8988T (cell line): ENCODE measurements at places on chromosomes 11 and 22.
A peak's percentile ranks its signal among the peaks of the same experiment; 100 is the strongest.

GRCh38 chr11:93370260-93370659 is 39.7 kb downstream of the DEUP1 start:
- peak; percentile 9 for DNase-seq

DNA sequence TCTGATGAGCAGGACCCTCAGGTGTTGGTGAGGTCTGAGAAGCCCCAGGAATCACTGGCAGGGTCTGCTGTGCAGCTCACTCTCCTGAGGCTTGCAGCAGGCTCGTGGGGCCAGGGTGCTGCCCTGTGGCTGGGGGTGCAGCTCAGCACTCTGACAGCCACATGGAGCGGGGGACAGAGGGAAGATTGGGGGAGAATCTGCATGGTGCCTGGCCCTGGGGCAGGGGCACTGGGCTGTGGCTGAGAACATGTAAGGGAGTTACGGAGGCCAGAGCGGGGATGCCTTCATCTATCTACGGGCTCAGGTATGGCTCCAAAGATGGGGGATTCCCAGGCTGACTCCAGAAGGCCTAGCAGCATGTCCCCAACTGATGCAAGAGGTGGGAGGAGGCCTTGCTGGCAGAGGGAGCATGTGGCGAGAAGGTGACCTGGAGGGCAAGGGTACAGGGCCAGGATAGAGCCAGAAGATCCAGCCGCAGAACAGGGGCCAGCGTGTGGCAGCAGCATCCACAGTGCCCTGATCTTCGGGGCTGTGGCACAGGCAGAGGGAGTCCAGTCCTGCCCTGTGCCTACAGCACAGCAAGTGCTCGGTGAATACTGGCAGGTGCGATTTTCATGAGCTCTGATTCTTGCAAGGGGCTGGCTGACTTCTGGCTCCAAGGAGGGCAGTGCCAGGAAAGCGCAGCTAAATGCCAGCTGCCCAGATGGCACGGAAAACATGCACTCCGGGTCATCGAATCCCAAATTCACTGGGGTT is 184.7 kb downstream of the CTTN start:
- no peak for DNase-seq

DNA sequence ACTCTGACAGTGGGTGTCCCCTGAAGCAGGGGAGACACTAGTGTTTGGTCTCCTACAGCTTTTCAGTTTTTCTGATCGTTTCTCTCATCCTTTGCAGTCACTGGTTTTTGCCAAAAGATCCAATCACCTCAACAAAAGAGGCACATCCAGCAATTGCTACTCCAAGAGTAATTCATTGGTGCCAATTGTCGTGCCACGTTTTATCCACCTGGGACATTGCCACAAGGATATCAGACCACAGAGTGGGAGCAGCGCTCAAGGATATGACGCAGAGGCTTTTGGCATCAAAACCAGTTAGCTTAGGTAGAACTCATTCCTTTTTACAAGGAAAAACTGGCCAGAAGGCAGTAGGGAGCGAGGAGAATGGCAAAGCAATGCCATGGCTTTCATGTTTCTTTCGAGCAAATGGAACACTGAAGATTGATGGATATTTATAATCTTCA is 40.9 kb upstream of the BLID start:
- no peak for DNase-seq

DNA sequence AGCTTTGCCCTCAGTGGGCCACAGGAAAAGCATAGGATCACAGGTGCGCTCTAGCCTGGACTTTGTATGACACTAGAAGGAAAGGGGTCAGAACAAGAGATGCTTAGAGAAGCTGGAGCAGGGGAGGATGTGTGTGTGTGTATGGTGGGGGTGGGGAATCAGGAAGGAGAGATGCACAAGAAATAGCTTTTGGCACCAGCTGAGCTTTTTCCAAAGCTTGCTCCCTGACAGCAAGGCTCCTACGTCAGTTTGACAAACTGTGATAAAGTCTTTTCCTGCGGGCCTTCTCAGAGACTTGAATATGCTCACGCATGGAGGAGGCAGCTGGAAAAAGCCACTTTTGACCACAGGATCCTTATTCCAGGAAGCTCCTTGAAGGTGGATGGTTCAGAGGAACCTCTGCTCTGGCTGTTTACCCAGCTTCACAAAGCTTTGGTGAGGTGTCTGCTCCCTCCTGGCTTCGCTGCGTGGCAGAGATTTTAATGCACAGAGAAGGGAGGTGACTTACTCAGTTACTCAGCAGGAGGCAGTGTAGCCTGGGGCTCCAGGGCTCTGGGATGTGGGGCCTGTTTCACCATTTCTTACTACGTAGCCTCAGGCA is 3.9 kb downstream of the CDC42EP1 start:
- no peak for DNase-seq

DNA sequence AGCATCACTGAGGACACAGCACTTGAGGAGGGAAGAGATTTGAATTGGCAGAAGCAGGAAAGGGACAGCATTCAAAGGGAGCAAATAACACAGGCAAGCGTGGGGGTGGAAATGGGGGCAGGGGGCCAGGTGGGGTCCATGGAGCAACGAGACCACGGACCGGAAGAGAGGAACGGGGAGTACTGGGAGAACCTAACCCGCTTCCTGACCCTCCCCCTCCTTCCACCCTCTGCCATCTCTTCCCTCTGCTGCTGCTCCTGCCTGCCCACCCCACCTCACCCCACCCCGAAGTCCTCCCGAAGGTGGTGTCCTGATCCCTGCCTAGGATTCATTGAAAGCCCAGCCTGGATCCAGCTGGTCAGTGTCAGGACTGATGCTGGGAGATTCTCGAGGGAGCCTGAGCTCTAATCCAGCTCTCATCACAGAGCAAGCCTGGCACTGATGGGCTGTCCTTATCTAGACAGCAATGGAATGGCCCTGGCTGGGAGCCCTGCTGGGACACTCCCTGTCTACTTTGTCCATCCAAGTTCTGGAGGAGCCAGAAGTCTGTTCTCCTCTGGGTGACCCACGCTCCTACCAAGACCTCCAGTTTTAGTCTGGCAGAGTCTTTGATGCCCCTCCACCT is 105.0 kb downstream of the TRIM29 start:
- DNase-seq = no peak

DNA sequence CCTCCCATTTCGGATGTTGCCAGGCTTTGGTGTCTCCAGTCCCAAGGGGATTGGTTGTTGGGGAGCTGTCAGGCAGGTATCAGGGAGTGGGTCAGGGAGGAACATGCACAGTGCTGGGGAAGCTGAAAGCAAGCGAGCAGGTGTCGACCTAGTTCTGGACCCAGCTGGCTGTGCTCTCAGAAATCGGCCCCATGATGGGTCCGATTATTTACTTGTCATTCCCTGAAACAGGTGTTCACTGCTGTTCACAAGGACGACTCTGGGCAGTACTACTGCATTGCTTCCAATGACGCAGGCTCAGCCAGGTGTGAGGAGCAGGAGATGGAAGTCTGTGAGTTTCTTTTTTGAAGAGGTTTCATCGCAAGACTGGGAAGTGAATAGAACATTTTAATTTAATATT is 76.8 kb downstream of the JAM3 start:
- no peak for DNase-seq

DNA sequence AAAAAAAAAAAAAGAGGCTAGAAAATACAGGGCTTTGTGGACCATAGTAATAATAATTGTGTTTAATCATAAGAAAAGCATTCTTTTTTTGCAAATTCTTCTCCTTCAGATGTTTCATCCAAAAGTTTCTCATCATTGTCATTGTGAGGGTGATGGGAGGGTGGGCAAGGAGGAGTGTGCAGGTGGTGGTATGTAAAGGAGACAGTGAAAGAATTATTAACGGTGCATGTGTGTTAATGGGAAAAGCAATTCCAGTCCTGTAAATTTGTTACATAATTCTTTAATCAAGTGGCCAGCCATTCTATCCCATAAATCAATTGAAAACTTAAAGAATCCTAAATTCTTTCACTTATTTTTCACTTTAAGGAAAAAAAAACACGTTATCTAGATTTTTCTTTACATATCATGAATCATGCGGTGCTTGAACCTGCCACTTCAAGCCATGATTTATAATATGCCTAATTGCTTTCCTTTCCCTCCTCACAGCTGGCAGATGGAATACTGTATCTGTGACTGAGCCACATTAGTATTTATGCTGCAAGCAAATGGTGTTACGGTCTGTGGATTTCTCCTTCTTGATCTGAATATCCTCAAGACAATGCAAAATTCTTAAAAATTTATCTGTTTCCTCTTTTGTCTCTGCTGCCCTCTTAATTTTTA is 318.5 kb downstream of the JRKL start:
- no peak for DNase-seq

GRCh38 chr11:99571094-99571493 is 550.3 kb downstream of the CNTN5 start:
- DNase-seq = no peak

DNA sequence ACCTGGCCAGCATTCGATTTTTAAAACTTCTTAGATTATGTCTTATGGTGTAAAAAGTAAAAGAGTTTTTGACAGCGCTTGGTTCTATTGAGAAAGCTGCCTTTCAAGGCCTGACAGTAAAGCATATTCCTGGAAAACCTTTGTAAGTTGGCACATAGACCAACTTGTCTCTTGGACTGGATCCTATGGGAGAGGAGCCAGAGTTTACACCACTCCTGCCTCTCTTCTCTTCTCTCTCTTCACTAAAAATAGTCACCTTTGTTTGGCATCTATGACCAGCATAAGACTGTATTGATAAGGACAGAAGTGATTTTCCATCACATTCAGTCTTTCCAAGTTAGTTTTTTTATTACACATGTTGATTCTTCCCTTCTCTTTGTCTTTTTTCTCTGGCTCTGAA is 33.7 kb downstream of the CSRP3 start:
- DNase-seq = no peak

DNA sequence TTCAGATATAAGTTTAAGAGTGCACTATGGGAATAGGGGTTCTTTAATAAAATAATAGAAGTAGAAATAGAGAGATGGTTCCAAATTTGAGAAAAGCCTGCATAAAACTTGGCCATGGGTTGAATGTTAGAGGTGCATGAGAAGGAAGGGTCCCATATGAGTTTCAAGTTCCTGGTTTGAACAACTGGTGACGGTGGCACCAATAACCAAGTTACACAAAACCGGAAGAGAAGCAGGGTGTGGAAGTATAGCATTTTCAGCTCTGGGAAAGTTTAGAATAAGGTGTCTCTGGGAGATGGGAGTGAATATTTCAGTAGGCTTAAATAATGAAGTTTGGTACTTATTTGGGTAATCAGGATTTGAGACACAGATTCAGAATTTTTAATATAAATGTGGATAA is 2.4 kb downstream of the CASP1 start:
- no peak for DNase-seq

DNA sequence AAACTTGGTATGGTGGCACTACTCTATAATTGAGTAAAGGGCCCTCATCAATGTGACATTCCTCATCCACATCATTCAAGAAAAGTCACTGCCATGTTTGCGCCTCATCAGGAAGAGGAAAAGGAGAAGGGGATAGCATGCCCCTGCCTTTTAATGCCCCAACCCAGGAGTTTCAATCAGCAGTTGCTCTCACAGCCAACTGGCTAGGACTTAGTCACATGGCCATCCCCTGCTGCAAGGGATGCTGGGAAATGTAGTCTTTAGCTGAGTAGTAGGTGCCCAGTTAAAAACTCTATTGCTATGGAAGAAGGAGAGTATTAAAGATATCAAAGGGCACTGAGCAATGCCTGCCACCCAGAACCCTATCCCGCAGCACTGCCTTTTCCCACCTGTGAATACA is 10.9 kb upstream of the CCND1 start:
- no peak for DNase-seq

DNA sequence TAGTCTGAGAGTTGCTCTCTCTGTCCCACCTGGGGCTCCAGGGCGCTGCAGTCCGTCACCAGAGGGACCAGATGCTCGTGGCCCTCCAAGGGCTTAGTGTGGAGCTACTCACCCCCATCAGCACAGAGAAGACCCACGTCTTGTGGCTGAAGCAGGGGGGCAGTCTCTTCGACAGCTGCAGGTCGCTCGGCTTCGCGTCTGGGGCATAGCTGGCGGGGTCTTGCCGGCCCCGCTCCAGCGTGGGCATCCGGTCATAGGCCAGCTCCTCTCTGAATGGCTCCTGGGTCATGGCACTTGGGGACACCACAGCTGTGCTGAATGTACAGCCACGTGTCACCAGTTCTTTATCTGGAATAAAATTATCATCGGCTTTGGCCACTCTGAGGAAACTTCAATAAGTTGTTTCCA is 608 bp downstream of the MLC1 start:
- peak; percentile 10 for DNase-seq

GRCh38 chr11:59000003-59000402 is 60.7 kb downstream of the GLYATL1 start:
- DNase-seq = no peak

- no peak for DNase-seq
These were observed 94.3 kb upstream of the ARHGAP42 start for GRCh38 chr11:100592619-100593260.

DNA sequence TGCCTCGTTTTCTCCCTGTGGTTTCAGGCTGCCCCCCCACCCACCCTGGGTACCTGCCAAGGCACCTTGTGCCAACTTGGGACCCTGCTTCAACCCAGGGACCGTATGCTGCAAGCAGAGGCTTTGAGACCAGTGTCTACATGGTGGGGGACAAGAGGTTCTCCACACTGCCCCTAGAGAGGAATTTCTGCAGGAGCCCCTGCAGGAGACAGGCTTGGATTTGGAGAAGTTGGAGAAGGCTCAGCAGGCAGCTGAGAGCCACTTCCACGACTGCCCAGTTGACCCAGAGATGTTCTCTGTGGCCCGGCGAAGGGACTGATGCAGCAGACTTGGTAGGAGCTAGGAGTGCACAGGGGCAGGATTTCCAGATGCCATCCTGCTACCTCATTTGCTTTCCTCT is 20.1 kb upstream of the NNMT start:
- no peak for DNase-seq

DNA sequence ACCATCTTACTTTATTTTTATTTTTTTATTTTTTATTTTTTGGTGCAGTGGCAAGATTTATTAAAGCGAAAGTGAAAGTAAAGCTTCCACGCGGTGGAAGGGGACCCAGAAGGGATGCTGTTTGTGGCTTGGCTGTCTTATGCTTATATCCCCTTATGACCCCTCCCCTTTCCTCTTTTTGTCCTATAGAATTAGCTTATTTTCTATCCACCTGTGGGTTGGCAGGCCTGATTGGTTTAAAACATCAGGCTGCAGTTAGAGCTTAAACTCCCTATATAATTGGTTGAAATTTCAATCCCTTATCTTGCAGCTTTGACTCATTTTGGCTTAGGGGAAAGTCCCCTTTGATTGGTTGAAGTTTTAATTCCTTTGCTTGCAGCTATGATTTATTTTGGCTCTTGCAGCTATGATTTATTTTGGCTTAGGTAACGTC is 50.5 kb downstream of the NNMT start:
- no peak for DNase-seq

DNA sequence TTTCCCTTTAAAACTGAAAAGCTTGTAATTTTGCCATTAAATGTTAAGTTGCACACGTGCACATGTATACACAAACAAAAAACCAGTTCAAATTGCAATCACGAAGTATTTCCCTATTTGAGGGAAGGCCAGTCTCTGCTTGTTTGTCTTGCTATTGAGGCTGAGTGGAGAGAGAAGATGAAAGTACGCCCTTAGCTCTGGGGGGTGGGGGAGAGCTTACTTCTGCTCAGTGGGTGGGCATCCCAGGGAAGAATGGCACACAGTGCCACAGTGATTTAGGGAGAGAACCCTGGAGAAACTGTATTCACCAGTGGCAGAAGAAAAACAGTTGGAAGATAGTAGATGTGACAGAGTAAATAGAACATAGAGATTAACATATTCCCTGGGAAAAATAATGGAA is 8.7 kb downstream of the YAP1 start:
- DNase-seq = no peak
